Activated CD4-positive, alpha-beta T cell treated with anti-CD3 and anti-CD28 coated beads, Interleukin-10, Interleukin-2, amounts not matched to agents 100 ng/mL and 50 ng/mL, durations not matched to agents 16 hours and 8 hours (primary cell): ENCODE measurements at places on chromosomes 1 and 21.

GRCh38 chr1:36212782-36213181, 11.5 kb upstream of the THRAP3 start:
- no peak for DNase-seq

GRCh38 chr1:125119024-125119441, 3934.3 kb downstream of the SRGAP2C start:
- DNase-seq, result no peak

DNA sequence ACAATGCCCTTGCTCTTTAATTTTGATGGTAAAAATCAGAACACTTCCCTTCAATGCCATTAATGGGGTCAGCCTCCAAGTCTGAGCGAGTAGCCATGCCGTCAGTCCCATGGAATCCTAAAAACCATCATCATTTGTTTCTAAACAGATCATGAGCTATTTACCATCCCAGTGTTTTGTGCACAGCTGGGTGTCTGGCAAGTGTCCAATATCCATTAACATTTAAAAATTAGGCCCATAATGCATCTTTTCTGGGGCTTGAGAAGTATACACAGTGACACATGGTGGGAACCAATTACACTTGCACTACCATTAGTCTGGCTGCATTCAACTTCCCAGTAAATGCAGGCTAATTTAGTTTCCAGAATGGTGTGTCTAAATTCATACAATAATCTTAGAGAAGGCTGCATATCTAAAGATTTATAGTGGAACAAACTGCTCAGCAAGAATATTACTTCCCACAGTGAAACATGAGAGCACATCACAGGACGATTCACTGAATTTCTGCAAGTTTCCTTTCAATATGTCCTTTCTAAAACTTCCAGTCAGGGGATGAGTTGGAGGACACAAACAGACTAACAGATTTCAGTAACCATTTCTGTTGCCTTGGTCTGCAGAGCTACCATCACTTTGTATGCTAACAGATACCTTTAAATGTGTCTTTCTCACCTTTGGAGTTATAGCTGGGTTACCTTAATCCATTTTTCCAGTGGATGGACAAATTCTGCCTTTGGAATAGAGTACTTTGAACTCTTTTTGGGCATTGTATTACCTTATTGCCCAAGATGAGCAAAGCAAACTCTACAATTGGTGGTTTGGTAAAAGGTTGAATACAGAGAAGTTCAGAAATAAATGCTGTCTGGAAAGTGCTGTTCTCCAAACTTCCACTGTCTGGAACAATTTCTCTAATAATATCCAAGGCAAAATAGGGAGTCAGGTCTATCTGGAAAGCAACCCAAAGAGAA, 258.0 kb downstream of the PTBP2 start:
- DNase-seq, result no peak

DNA sequence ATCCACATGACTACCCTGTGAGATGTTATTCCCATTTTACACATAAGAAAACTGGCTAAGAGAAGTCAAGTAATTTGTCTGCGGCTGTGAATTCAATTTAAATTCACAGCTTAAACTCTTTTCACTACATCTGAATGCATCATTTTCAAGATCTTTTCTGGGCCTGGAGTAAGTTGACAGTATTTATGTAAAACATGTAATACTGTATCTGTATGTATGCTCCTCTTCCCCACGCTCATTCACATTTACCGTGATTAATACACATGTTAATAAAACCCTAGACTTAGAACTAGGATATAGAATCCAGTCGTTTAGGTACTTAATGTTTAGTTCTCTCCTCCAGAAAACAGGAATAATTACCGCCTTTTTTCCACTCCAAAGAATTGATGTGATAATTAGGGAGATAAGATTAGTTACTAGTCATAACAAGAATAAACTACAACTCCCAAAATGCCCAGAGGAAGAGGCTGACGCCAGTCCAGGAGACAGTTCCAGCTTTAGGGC, 442 bp upstream of the PPP1R12B start:
- DNase-seq, result no peak

GRCh38 chr1:231949277-231950091, 322.9 kb downstream of the DISC1 start:
- DNase-seq, result no peak

- peak; percentile 14 for DNase-seq
These were observed 6.5 kb downstream of the GALNT2 start for GRCh38 chr1:230073371-230074035.

DNA sequence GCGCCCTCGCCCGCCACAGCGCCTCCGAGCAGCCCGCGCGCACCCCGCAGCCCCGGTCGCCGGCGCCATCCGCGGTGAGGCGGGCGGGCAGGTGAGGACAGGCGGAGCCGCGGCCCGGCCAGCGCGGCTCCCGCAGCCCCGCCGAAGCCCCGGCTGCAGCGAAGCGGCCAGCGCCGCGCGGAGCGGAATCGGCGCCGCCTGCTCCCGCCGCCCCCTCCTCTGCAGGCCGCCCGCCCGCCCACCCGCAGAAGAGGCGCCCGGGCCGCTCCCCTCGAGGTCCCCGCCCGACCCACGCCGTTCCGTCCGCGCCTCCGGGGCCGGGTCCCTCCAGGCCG, 1.3 kb downstream of the PRDM16 start:
- DNase-seq, result no peak

GRCh38 chr1:2987773-2988172, 33.5 kb upstream of the ACTRT2 start:
- no peak for DNase-seq

- no peak for DNase-seq
These were observed 77.4 kb upstream of the BACH1 start for GRCh38 chr21:29221253-29221744.

- no peak for DNase-seq
These were observed 18.0 kb downstream of the WDR4 start for GRCh38 chr21:42861311-42861847.

DNA sequence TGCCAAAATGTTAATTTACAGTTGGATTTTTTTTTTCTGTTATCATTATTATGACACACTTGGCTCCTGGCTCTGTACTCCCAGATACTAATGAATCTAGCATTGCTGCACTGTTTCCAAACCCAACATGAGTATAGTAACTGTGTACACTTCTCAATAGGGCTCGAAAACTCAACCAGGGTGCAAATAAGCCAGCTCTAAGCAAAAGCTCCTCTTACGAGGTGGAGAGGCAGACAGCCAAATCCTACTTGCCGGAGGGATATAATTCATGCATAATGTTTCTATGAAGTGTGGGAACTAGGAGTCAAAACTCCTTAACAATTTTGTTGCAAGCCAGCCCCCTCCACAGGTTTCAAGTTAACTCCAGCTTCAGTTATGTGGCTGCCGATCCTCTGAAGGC, 510.4 kb upstream of the ZP4 start:
- no peak for DNase-seq

- DNase-seq, result peak; percentile 85
These were observed at the start of gene BTBD19 for GRCh38 chr1:44808063-44808937. Gene BTBD19, plus strand, starts transcription at chr1:44808523. Its CDS starts 298 bp downstream, at chr1:44808821.

GRCh38 chr1:21622466-21623315, 46.5 kb downstream of the RAP1GAP start:
- peak; percentile 55 for DNase-seq

- DNase-seq, result no peak
These were observed 549.2 kb downstream of the PTPRU start for GRCh38 chr1:29785554-29785953.

- DNase-seq, result no peak
These were observed 346.7 kb downstream of the SMYD3 start for GRCh38 chr1:246160374-246160773.

- DNase-seq, result no peak
These were observed 52.6 kb downstream of the RPS6KC1 start for GRCh38 chr1:213103377-213104306.

GRCh38 chr1:207841901-207842300, 69.0 kb downstream of the CD34 start:
- no peak for DNase-seq

GRCh38 chr1:71019233-71019969, 28.2 kb downstream of the PTGER3 start:
- no peak for DNase-seq

- no peak for DNase-seq
These were observed 347.4 kb upstream of the B3GALT2 start for GRCh38 chr1:193533853-193534252.

- peak; percentile 42 for DNase-seq
These were observed 21.0 kb downstream of the PCSK9 start for GRCh38 chr1:55060133-55060999.

- no peak for DNase-seq
These were observed 513.2 kb upstream of the PTBP2 start for GRCh38 chr1:96208428-96208827.

- no peak for DNase-seq
These were observed 182.0 kb downstream of the ST6GALNAC3 start for GRCh38 chr1:76256289-76257223.

- DNase-seq, result no peak
These were observed 7.7 kb downstream of the ANKRD35 start for GRCh38 chr1:145877923-145878486.
